ENCODE measurements at places on chromosomes 4 and X. TPM values are rescaled to one million over a fixed set of nuclear protein-coding genes. Genes with fewer than 3 reads are reported as not detected.

DNA sequence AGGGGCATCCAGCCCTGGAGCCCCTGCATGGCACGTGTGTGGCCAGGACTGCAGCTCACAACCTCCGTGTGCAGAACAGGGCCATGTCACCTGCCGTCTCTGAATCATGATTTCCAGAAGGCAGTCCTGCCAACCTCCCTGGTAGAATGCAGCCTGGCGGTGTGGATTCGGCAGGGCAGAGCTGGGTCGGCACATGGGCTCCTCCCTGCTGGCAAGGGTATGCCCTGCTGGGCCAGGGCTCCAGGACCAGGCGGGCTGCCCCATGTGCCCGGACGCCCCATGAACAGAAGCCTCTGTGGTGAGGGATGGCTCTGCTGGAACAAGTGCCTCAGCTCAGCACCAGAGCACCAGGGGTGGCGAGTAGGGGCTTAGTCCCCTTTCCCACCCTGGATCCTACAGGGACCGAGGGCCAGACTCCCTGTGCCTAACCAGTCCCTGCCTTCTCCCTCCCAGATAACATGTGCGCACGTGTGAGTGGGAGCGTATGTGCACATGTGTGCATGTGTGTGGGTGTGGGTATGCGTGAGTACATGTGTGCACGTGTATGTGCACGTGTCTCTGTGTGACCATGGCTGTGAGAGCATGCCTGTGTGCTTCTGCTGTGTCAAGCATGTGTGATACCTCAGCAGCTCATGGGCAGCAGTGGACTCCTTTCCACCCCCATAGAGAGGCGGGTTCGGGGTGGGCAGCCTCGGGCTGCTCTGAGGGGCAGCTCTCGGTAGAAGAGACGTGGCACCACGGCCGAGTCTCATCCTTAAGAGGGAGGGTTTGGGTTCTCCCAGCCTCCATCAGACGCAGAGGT is 10.3 kb upstream of the MXD4 start:
- DNase-seq, result no peak

GRCh38 chr4:34250562-34250961 is 1993.8 kb downstream of the ARAP2 start:
- DNase-seq, result no peak

GRCh38 chr4:173498771-173499170 is 31.3 kb downstream of the HAND2 start:
- no peak for DNase-seq

Gene SPANXB1
- polyA plus RNA-seq, result not detected

DNA sequence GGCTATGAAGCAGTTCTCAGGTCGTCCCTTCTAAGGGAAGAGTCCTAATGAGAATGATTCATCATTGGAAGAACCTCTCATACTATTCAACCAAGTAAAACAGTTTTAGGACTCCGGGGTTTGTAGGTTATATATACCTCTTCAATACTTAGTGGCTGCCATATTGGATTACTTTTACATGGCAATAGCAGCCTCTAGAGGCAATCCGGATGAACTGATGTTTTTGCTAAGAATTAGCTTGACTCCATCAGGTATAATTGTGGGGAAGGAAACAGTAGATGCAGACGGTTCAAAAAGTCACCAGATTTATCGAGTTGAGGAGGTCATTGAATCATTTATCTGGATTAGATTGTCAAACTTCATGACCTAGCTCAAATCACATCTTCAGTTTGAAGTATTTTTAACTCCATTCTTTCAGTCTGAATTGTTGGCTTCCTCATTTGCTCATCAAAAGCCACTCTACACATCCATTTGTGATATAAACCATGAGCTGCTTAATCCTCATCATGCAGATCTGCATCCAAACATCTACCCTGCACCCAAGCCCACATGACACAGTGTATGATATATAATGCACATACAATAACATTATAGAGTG is 28.4 kb downstream of the GUCY1B1 start:
- DNase-seq, result no peak

Gene SGMS2
- polyA plus RNA-seq, result 13.3 TPM

DNA sequence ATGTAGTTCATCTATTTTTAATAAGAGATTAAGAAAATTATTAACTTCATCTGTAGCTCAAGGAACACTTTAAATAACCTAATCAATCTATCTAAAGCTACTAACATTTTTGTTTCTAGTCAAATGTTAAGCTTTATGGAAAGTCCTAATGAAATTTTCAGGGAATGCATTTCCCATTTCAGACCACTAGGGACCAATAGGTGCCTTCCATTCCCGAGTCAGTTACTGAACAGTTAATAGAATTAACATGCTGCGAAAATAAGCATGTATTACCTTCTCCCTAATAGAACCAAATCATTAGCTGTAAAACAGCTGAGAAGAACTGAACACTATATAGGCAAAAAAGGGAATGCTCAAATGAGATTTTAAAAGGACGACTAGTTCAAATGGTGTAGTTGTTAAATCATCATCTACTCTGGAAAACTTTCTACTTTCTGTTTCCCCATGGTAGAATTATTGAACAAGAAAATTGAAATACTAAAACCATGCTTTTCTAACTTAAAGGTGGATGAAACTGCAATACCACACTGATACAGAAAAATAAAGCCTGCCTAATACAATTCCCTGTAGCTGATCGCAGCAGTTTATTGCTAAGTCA is 22.5 kb downstream of the STX18 start:
- DNase-seq, result no peak

- no peak for DNase-seq
These were observed 100.2 kb downstream of the LNX1 start for GRCh38 chr4:53490965-53491622.

- no peak for DNase-seq
These were observed 43.1 kb upstream of the FAM9C start for GRCh38 chrX:13087322-13088155.

Gene PLAC8
- polyA plus RNA-seq, result 3.5 TPM

GRCh38 chr4:73612032-73612431 is 8.2 kb downstream of the RASSF6 start:
- no peak for DNase-seq

Gene ADH6
- 0.28 TPM for polyA plus RNA-seq

GRCh38 chr4:147816382-147817254 is 84.7 kb downstream of the ARHGAP10 start:
- DNase-seq, result no peak

GRCh38 chr4:32697281-32697814 is 1977.2 kb downstream of the PCDH7 start:
- DNase-seq, result no peak

Gene STOX2
- 4.0 TPM for polyA plus RNA-seq

- DNase-seq, result no peak
These were observed 18.2 kb downstream of the ELF4 start for GRCh38 chrX:130091980-130092522.

Gene MAGIX
- polyA plus RNA-seq, result 4.0 TPM

Gene CDS1
- 1.6 TPM for polyA plus RNA-seq

DNA sequence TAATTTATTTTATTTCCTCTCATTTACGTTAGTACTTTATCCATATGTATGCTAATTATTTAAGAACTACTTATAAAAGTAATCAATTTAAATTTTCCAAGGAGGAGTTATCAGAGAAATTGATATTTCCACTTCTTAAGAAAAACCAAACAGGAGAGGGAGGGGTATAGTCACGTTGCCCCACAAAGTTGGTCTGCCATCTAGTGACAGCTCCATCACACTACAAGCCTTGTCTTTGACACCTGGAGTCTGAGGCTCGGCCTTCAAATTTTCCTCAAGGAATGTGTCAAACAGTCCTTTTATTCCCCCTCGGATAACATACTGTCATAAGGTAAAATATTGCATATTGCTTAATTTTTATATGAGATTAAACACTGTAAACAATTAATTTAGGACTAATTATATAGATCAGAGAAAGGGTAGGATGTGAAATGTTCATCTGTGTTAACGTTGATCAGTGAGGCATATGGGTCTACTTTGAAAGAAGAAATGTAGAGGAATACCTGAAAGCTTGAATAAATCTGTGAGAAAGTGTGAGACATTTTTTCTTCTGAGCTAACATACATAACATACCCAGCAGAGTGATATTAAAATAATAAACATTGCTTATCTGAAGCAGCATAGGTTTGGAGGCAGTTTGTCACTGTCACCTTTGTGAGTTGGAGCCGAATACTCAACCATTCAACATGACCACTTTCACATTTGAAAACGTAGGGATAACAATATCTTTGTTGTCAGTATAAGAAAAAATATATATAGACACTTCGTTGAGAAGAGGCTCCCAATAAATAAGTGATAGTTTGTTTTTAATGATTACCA is 114.4 kb downstream of the GLRA3 start:
- DNase-seq, result no peak

Gene P2RY8
- polyA plus RNA-seq, result 2.6 TPM

GRCh38 chrX:23662853-23663252 is 4.4 kb upstream of the PRDX4 start:
- no peak for DNase-seq

DNA sequence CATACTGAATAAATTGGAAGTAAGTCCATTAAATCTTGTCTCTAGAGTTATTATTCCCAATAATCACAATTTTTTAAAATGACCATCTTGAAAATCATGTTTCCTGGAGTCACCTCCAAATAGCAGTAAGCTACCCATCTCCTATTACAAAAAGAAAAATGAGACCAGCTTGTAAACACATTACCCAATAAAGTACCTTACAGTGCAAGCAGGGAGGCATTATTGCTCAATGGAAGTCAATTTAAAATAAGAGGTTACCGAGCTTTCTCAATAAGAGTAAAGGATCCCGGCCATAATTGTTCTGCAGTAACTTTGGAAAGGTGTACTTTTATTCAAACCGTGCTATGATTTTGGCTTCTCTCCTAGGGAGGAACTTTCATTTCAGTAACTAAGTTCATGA is 78.0 kb downstream of the DMD start:
- no peak for DNase-seq

DNA sequence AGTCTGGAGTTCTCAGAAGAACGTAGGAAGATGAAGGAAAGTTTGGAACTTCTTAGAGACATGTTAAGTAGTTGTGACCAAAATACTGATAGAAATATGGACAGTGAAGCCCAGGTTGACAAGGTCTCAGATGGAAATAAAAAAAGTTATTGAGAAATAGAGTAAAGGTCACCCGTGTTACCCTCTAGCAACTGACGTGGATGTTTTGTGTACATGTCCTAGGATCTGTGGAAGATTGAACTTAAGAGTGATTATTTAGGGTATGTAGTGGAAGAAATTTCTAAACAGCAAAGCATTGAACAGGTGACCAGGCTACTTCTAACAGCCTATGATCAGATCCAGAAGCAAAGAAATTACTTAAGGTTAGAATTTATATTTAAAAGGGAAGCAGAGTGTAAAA is 1020.4 kb downstream of the FSTL5 start:
- no peak for DNase-seq

Gene CPLX1
- polyA plus RNA-seq, result 3.6 TPM

GRCh38 chr4:109390115-109390768 is 43.4 kb upstream of the SEC24B start:
- DNase-seq, result no peak

Gene DUSP21
- polyA plus RNA-seq, result not detected

- no peak for DNase-seq
These were observed 178.3 kb downstream of the TMA16 start for GRCh38 chr4:163672751-163673150.
